ENCODE measurements at places on chromosomes 16 and 17. TPM values are rescaled to one million over a fixed set of nuclear protein-coding genes. Genes with fewer than 3 reads are reported as not detected.

The WIPI1 gene
- total RNA-seq = 54.1 TPM

GRCh38 chr17:79018370-79018695 is 5.6 kb upstream of the C1QTNF1 start:
- no peak for DNase-seq

- no peak for DNase-seq
Measured at GRCh38 chr16:11980136-11980844, 3.8 kb downstream of the SNX29 start.

DNA sequence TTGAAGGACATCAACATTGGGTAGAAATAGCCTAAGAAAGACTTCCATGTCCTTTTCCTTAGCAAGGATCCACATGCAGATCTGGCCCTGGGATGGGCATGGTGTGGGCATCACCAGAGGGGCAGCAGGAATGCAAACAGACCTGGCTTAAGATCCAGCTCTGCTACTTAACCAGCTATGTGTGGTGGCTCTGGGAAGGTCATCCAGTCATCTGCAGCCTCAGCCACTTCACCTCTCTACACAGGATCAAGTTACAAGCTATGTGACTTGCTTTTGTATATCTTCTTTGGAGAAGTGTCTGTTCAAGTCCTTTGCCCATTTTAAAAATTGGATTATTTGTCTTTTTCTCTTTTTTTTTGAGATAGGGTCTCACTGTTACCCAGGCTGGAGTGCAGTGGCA is 13.5 kb upstream of the ADORA2B start:
- peak; percentile 24 for DNase-seq

DNA sequence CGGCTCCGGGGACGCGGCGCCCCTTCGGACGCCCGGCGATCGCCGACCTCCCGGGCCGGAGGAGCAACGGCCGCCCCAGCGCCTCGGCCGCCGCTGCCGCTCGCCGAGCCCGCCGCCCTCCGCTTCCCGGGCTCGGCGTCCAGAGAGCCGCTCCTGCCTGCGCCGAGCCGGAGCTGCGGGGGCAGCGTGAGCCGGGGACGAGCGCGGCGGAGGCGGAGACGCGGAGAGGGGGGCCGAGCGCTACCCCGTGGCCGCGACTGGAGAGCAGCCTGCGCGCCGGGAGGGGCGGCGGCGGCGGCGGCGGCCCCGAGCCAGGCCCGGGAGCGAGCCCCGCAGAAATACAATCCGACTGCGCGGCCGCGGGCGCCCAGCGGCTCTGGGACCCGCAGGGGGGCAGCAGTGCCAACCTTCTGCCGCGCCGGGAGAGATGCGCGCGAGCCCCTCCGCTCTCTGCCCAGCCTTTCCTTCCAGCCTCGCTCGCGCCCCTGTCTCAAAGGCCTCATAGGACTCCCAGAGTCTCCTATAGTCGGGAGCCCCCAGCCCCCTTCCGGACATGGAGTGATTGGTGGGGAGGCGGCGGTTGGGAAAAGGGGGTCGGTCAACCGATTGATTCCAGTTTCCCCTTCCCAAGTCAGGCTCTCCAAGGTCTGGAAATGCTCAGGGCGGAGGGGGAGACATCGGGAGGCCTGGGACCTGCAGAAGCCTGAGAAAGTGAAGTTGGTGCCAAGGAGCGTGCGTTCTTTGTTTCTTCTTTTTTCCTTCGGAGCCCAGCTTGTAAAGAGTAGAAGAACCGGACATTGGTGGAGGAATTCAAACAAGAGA is 1.0 kb upstream of the SDK2 start:
- DNase-seq = peak; percentile 77

- DNase-seq = no peak
Measured at GRCh38 chr16:10031473-10031872, 150.8 kb downstream of the GRIN2A start.

DNA sequence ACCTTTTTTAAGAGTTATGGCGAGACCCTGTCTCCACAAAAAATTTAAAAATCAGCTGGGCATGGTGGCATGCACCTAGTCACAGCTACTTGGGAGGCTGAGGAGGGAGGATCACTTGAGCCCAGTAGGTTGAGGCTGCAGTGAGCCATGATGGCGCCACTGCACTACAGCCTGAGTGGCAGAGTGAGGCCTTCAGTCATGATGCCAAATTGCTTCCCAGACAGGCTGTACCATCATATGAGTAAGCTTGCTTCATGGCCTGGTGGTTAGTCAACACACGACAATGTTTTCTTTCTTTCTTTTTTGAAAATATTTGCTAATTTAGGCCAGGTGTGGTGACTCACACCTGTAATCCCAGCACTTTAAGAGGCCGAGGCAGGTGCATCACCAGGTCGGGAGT is 12.5 kb downstream of the NTAN1 start:
- no peak for DNase-seq

GRCh38 chr16:83348991-83349390 is 458.8 kb upstream of the HSBP1 start:
- DNase-seq = no peak

- DNase-seq = no peak
Measured at GRCh38 chr17:40025991-40026815, 11.0 kb downstream of the CSF3 start.

- DNase-seq = peak; percentile 99
Measured at GRCh38 chr17:42422958-42423712, at the start of gene CAVIN1. Gene CAVIN1 (minus strand): TSS chr17:42423256. CDS start chr17:42423097, 159 bp downstream.

The METRN gene
- 21.6 TPM for total RNA-seq

GRCh38 chr16:51151961-51152663 is 1.0 kb upstream of the SALL1 start:
- no peak for DNase-seq

- DNase-seq = no peak
Measured at GRCh38 chr17:66507103-66507923, 204.9 kb downstream of the PRKCA start.

GRCh38 chr17:33936764-33937163 is 318.3 kb upstream of the CCL2 start:
- DNase-seq = no peak

The C17orf100 gene
- total RNA-seq = 1.2 TPM

- DNase-seq = no peak
Measured at GRCh38 chr16:23823475-23824384, 12.1 kb upstream of the PRKCB start.

- peak; percentile 54 for DNase-seq
Measured at GRCh38 chr16:84061236-84061819, 18.7 kb upstream of the SLC38A8 start.

DNA sequence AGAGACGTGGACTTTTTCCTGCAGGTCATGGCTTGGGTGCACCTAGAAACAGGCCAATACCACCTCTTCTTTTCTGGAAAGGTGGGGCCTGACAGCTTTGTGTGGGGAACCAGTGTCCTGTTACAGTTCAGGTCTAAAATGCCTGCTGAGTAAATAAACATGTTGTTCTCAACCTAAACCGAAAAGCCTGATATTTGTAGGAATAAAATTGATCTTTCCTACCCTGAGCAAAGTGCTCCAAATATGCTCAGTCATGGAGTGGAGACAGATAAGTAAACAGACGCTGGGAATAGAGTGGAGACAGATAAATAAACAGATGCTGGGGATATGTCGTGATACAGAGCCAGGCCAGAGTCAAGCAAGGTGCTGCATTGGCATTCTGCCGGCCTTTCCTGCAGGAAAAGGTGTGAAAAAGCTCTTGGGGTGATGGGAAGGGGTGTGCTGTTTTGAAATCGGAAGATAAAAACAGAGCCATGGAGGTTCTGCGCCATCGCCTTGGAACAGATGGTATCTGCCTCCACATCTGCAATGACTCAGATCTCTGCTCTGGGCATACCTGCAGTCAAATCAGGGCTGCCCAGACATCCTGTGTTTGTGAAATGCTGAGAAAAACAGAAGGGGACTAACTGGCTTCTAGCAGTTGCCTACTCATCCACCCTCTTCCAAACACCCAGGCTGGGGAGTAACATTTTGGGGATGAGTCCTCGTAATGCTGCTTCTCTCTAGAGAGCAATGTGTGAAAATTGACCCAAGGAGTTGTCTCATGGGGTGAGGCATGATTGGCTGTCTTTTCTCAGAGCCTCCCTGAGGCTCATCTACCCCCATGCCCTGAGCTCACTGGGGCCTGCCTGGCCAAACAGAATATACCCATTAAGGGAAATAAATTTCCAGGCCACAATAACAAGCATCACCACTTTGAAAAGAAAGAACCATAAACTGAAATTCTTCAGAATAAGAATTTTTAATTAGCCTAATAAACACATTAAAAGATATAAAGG is 16.8 kb upstream of the TRPV2 start:
- DNase-seq = no peak

GRCh38 chr17:49469831-49470810 is 25.0 kb upstream of the NGFR start:
- DNase-seq = no peak

The OSGIN1 gene
- 6.8 TPM for total RNA-seq

The HCRT gene
- total RNA-seq = not detected

DNA sequence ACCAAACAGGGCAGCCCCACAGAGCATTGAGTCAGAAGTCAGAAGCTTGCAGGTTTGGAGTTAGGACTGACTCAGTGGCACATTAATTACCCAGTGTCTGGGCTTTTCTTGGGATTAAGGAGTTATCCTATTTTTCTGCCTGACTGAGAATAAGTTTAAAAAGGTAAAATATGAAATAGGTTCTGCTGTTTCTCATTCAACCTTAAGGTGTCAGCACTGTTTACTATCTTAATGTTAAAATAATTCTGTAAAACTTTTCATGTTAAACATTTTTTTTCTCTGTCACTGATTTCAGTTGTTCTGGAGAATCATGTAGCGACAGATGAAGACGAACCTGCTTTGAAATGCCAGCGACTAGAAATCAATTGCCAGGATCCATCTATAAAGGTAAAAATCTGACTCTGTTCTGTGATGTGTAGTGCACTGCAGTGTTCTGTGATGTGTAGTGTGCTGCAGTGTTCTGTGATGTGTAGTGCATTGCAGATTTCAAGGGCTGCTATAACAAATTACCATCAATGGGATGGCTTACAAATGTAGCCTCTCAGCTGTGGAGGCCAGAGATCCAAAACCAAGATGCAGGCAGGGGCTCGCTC is 128.0 kb downstream of the LAT start:
- DNase-seq = no peak

The ACOX1 gene
- total RNA-seq = 45.2 TPM

DNA sequence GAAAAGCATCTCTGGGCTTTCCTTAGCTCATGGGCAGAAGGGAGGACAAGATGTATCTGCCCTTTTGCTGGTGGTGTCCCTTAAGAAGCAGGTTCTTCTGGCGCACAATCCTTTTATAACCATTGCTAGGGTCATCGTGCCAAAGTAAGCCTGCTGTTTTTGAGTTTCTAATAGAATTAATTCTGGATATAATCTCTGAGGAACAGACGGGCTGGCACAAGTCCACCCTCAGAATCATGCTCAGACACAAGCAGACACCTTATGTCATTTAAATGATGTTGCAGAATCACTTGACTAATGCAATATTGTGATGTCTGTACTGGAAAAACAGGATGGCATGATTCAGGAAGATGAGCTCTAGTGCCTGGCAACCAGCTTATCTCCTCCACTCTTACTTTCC is 18.8 kb upstream of the MMD start:
- no peak for DNase-seq

The PROCA1 gene
- 2.1 TPM for total RNA-seq

DNA sequence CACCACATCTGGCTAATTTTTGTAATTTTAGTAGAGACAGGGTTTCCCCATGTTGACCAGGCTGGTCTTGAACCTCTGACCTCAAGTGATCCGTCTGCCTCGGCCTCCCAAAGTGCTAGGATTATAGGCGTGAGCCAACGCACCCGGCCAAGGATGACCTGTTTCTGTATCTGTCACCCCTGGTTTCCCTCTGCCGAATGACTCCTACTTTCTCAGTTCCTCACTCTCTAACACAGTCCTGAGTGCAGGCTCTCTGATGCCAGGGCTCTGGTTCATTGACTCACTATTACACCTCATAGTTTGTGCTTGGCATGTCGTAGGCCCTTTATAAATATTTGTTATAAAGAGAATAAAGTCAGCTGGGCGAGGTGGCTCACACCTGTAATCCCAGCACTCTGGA is 10.7 kb upstream of the PRPF8 start:
- DNase-seq = no peak

- DNase-seq = no peak
Measured at GRCh38 chr17:57275071-57275764, 18.9 kb downstream of the MSI2 start.

GRCh38 chr16:48197294-48197693 is 41.5 kb upstream of the ABCC12 start:
- DNase-seq = no peak

DNA sequence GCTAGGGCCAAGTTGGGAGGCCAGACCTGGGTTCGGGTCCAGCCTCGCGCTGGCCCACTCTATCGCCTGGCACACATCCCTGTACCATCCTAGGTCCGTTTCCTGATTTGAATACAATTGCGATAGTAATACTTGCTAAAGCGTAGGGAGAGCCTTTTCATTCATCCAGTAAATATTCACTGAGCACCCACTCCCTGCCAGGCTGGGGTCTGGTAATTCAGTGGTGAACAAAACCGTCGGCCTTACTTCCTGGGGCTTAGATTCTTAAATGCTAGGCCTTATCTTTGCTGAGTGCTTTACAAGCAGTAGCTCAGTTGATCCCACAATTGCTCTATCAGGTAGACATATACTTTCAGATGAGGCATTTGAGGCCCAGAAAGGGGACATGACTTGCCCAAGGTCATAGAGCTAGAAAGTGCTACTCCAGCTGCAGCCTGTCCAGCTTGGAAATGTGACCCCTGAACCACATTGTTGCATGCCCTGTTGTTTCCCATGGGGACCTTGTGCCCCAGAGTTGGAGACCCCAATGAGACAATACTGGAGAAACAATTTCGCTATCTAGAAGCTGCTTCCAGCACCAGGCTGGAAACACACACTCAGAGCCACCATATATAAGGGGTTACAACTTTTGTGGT is 691 bp downstream of the USB1 start:
- no peak for DNase-seq

The KRT12 gene
- total RNA-seq = not detected

The SOX15 gene
- 2.1 TPM for total RNA-seq

The SLC7A5 gene
- 17.7 TPM for total RNA-seq

- DNase-seq = no peak
Measured at GRCh38 chr17:17401271-17401781, 75.5 kb upstream of the MED9 start.

DNA sequence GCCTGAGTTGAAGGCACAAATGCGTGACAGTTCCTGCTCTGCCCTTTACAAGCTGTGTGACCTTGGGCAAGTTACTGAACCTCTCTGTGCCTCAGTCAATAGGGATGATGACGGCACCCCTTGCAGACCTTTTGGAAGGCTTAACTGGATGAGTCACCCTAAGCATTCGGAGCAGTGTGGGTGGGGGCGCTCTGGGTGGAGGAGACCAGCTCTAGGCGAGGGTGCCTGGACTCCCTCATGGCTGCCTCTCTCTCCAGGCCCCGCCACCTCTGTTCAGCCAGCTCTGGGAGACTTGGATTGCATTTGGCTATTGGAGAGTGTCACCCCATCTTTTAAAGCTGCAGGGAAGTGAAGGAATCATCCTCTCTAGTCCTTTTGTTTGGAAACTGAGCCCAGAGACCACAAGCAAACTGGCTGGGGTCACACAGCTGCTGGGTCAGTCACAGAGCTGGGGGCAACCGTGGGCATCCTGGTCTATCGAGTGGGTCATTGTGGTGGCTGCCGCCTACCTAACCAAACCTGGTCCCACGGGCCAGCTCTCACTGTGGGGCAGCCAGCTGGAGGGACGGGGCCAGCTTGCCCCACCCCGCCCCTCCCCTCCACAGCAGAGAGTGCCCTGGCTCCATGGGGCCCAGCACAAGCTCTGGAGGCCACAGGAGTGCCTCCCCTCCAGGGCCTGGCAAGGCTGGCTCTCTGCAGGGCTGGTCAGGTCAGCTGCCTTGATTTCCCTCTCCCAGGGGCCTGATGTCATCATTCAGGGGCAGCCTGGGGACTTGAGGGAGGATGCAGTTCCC is 20.2 kb upstream of the GSE1 start:
- DNase-seq = no peak
